ENCODE measurements at places on chromosomes 3 and 15. TPM values are rescaled to one million over a fixed set of nuclear protein-coding genes. Genes with fewer than 3 reads are reported as not detected.

CYP11A1 gene
- 0.57 TPM for total RNA-seq

C3orf85 gene
- total RNA-seq, result not detected

PRSS50 gene
- 0.13 TPM for total RNA-seq

SNRPN gene
- total RNA-seq, result 75.1 TPM

RHOV gene
- total RNA-seq, result 4.2 TPM

ZDHHC23 gene
- total RNA-seq, result 23.6 TPM

HIGD2B gene
- total RNA-seq, result 0.21 TPM

GABRG3 gene
- not detected for total RNA-seq

GCNT3 gene
- total RNA-seq, result not detected

SCN11A gene
- total RNA-seq, result not detected

IGSF10 gene
- total RNA-seq, result 0.10 TPM

STAC gene
- total RNA-seq, result 18.8 TPM

PIGZ gene
- 6.3 TPM for total RNA-seq

SPTBN5 gene
- 2.1 TPM for total RNA-seq

PP2D1 gene
- not detected for total RNA-seq

ECE2 gene
- total RNA-seq, result not detected

EXD1 gene
- 0.15 TPM for total RNA-seq

ARGFX gene
- not detected for total RNA-seq

DPPA2 gene
- not detected for total RNA-seq

MME gene
- total RNA-seq, result 1.6 TPM

SETD5 gene
- total RNA-seq, result 69.4 TPM

FES gene
- 0.64 TPM for total RNA-seq

CCPG1 gene
- total RNA-seq, result 27.6 TPM

NDUFB5 gene
- total RNA-seq, result 142 TPM
